ENCODE measurements at places on chromosomes 12 and 14.

GRCh38 chr12:10709808-10710207 lies 13.3 kb downstream of the YBX3 start:
- DNase-seq, result no peak

GRCh38 chr14:59455411-59455810 lies 9.8 kb downstream of the GPR135 start:
- no peak for DNase-seq

DNA sequence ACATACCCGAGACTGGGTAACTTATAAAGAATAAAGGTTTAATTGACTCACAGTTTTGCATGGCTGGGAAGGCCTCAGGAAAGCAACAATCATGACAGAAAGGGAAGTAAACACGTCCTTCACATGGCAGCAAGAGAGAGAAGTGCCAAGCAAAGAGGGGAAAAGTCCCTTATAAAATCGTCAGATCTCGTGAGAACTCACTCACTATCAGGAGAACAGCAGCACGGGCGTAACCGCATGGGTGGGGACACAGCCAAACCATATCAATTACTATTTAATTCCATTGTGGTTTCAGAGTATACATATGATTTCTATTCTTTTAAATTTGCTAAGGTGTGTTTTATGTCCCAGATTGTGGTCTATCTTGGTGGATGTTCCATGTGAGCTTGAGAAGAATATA lies 117.9 kb downstream of the SCAF11 start:
- DNase-seq, result no peak

GRCh38 chr12:57434517-57435223 lies at the start of gene INHBC:
Gene INHBC (plus strand): TSS chr12:57434784. CDS start chr12:57434887, 103 bp downstream.
- no peak for DNase-seq

DNA sequence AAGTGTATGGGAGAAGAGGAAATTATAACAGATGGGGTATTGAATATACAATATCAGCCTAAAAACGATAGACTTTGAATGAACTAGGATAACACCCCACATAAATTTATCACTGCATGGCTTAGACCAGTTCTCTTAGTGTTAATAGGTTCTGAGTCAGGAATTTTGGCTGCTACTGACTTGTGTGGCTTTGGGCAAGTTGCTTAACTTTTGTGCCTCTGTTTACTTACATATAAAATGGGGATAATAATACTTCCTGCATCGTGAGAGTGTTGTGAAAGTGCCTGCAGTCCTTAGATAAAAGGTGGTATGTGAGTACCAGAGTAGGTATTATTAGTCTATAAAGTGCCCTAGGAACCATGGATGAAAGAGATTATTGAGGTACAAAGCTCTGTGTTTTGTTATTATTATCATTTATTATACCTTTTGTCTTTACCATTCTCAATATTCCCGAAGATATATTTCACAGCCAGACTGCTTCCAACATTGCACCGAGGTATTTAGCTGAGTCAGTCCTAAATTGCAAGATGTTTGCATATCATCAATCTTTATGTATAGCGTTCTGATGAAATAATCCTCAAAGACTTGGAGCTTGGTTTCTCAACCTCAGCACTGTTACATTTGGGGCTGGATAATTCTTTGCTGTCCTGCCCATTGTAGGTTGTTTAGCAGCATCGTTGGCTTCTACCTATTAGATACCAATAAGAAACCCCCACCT lies 2.3 kb upstream of the PAWR start:
- no peak for DNase-seq

GRCh38 chr14:75432411-75432810 lies 4.6 kb downstream of the JDP2 start:
- DNase-seq, result no peak

GRCh38 chr14:62071039-62071438 lies 308.8 kb downstream of the SNAPC1 start:
- DNase-seq, result no peak

DNA sequence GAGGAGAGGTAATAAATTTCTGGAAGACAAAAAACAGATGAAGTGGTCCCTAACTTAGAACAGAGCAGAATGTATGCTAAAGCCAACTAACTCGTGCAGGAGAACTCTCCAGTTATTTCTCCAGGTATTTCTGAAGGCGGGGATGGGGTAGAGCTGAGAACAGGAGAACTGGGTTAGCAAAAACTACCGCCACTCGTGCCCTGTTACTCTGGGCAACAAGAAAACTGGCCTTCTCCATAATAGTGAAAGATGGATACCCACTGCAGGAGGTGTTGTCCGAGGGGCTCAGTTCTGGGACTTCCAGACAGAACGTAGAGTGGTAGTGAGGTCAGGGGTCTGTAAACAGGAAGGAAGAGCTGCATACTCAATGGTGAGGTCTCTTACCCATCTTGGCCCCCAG lies 187.3 kb upstream of the FRMD6 start:
- DNase-seq, result no peak

DNA sequence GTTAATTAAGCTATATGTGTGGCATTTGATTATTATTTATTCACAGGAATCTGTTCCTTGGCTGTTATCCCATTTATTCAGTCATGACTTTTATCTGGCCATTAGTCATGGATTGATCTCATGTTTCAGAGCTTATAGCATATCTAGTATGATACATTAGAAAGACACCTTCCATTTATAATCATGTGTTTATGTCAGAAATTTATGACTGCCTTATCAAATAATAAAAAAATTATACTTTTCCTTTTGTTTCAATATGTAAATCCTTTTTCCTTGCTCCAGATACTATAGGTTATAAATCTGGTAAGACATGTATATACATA lies 248.0 kb upstream of the PDE3A start:
- no peak for DNase-seq

DNA sequence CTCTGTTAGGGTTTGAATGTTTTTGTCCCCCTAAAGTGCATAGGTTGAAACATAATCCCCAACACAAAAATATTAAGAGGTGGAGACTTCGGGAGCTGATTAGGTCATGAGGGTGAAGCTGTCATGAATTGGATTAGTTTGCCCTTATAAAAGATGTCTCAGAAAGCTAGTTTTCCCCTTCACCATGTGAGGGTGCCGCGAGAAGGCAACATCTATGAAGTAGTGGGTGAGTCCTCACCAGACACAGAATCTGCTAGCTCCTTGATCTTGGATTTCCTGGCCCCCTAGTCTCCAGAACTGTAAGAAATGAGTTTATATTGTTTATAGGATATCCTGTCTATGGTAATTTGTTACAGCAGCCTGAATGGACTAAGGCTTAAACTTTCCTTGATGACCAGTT lies 301.5 kb upstream of the ATP2B1 start:
- DNase-seq, result no peak

DNA sequence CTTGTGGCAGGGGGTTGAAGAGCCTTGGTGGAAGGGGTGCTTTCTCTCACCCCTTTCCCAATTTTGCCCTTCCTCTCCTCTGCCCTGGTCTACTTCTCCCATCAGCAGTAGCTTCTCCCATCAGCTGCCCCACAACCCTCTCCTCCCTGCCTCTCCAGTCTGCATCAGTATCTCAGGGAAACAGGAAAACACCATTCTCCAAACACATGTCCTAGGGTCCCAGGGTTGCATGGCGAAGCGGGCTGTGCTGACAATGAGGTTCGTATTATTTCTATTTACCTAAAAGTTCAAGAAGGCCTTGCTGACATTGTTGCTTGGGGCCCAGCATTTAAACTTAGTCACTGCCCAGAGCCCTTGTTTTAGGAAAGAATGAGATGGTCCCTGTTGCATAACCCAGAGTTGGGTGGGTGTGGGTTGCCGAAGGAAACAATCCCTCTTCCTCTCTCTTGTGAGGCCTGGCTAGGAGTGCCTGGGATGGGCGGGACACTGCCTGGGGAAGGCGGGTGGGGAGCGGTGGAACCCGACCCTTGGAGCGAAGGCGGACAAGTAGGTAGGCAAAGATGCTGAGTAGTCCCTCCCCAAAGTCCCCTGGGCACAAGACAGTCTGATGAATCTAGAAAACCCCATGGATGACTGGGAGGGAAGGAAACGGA lies 1.3 kb upstream of the IGFBP6 start:
- no peak for DNase-seq

- DNase-seq, result no peak
Observed at GRCh38 chr12:57908511-57908910, 32.9 kb upstream of the ATP23 start.

GRCh38 chr12:91179315-91179714 lies 3.3 kb downstream of the DCN start:
- no peak for DNase-seq

- DNase-seq, result no peak
Observed at GRCh38 chr12:85979641-85980040, 105.5 kb downstream of the NTS start.

DNA sequence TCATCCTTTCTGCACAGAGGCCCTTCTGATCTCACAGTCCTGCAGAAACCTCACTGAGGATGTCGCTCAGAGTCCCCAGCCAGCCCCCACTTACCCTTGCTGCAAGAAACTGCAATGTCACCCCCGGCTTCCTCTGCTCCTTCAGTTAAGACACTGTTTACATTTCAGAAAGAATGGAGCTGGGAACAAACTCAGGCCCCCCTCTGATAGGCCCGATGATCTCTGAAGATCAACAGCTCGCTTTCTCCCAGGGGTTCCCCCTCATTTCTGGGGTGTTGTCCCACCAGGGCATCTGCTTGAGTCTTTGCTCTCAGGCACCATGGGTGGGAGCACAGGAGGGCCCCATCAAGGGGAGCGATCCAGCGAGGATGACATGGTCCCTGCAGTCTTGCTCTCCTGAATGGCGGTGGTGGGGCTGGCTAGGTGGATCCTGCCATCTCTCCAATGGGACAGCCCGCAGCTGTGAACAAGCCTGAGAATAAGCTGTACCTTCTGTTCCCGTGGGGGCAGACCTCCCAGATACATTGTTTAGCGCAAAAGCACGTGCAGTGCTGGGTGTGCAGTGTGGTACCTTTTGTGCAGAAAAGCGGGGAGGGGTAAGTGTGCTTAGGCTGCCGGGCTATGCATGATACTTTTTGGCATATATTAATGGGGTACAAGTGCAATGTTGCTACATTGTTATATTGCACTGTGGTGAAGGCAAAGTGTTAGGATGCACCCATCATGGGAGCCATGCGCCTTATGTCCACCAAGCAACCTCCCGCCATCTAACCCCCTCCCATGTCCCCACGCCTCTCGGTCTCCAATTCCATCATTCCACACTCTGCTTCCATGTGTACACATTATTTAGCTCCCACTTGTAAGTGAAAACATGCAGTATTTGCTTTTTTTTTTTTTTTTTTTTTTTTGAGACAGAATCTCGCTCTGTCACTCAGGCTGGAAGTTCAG lies 6.7 kb upstream of the NCOR2 start:
- DNase-seq, result no peak

DNA sequence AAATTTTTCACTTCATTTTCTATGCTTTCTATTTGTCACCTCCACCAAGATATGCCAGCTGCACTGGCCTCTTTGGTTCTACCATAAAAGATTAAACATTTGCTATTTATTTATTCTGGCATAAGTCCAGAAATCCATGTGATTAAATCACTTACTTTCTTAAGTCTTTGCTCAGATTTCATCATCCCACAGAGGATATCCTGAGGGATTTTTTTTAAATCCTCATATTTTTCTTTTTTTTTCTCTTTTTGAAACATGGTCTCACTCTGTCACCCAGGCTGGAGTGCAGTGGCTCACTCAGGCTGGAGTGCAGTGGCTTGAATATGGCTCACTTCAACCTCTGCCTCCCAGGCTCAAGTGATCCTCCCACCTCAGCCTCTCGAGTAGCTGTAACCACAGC lies 645.4 kb upstream of the ATXN7L3B start:
- DNase-seq, result no peak

DNA sequence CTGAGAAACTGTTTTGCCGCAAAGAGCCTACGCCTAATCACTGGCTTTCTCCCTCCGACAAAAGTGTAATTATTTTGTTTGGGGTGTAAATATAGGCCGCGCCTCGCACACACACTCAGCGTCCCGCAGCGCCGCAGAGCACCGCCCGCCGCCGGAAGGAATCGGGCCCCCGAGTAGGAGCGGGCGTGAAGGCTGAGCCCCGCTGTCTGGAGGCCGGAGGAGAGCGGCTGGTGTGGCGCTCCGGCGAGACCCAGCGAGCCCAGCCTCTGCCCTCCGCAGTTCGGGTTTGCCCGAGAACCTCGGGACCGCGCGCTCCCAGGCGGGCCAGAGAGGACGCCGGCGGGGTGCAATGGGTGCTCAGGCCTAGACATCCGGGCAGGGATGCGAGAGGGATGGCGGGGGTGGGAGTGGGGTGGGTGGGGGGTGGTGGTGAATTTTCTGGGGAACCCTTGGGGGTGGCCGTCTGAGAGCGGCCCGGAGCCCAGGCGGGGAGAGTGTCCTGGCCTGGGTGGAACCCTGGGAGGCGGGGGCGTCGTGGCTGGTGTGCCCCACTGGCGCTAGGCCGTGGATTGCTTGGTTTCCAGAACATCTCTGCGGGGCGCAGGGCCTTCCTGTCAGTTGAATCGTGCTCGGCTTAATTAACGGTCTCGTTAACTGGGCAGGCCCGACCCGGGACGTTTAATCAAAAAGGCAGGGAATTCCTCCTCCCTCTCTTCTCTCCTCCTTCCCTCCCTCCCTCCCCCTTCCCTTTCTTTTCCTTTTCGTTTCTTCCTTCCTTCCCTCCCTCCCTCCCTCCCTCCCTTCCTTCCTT lies 4.7 kb upstream of the LHX5 start:
- no peak for DNase-seq

DNA sequence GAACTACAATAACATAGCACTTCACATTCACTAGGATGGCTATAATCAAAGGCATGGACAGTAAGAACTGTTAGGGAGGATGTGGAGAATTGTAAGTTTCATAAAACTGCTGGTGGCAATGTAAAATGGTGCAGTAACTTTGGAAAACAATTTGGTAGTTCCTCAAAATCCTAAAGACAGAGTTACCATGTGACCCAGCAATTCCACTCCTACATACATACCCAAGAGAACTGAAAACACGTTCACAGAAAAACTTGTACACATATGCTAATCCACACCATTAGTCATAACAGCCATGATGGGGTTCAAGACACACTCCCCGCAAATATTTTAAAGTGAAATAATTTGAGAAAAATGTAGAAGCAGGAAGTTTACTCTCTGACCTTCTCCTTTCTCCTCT lies 31.7 kb downstream of the GALC start:
- no peak for DNase-seq

DNA sequence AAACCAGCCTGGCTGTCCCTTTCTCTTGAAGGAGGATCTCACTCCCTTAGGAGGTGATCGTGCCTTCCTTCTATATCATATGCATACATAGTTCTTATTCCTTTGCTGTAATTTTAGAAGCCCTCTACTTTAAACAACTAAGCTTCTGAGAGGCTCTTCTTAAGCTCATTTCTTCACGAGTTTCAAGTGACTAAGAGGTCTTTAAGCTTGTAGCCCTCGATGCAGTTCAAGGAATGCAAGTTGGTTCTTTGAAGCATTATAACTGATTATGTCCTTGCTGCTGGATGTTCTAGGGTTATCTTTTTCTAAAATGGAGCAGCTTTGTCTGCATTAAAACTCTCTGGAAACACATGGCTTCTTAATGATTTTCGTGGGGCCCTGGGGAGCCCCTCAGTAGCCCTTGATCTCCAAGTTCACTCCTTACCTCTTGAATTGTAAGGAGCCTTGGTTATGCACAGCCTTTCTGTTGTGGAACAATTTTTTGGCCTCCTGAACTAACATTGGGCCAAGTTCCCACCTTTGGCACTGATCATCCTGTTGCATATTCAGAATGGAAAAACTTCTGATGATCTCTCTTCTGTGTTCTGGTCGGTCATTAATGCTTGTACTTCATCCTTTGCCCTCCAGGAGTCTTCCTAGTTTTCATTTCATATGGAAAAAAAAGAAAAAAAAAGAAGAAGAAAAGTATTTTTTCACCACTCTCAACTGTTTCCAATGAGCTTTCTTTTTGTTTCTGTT lies 12.6 kb downstream of the RASSF8 start:
- no peak for DNase-seq
